Heart left ventricle (tissue), 16 donors: ENCODE measurements at places on chromosomes 2 and 18.

- no peak for DNase-seq
These were observed 220.3 kb upstream of the EPAS1 start for GRCh38 chr2:46076875-46077274.

DNA sequence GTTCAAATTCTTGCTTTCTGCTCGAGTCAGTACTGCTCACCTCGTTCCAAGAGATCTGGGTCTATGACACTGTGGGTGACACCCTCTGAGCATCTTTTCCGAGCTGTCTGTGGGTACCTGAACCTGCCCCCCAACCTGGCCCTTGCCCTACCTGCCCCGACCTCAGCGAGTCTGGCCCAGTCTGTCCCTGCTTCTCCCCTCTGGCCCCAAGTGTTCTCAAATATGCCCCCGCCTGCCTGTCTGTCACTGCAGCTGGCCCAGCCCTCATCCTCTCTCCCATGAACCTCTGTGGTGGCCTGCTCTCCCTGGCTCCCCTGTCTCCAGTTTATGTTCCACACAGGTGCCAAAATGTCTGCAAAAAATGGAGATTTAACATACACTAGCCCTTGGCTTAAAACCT lies 11.8 kb downstream of the IL1R1 start:
- DNase-seq = no peak

GRCh38 chr18:23462876-23463275 lies 9.8 kb downstream of the RIOK3 start:
- DNase-seq = no peak

DNA sequence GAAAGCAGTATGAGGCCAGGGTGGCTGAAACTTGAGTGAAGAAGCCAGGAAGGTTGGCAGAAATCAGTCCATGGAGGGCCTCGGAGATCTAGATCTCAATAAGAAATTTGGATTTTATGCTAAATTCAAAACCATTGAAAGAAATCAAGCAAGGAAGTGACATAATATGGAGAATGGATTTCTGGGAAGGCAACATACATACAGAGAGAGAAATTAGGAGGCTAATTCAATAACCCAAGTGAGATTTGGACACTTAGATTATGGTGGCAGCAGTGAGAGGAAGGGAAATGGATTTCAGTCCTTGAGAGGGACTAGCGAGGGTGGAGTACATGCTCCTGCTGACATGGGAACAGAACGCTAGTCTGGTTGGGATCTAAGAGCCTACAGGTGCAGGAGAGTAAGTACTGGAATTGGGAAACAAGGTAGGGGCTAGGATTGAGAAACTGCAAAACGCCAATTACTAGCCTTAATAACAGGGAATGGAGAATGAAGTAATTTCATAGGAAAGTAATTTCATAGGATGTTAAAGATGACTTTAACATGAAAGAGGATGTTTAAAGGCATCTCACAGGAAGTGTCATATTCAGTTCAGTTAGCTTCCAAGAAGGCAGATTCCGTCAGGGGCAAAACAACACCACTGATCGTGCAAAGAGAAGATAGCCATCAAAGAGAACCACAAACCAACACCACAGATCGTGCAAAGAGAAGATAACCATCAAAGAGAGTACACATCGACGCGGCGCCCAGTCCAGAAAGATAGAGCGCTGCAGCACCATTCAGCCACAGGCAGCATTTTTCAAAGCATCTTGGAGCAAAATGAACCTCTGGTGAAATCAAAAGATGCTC lies 27.2 kb downstream of the CDKL4 start:
- no peak for DNase-seq

DNA sequence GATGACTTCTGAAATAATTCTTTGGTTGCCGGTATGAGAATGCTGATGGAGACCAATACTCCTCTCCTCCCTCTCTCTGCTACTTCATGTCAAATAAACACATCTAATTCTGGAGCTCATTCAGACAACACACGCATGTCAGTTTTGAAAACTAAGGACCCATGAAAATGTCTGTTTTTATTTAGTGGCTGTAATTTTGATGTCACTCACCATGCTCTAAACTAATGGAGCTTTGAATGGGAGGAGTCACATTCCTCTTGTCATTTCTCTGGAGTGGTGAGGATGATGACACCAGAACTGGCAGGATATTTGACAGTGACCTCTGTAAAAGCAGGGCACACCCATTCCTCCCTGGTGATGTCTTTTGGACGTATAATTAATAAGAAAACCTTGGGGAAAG lies 163.0 kb downstream of the PHLPP1 start:
- no peak for DNase-seq

- no peak for DNase-seq
These were observed 97.2 kb downstream of the PIK3C3 start for GRCh38 chr18:42052122-42052708.

GRCh38 chr18:24741321-24741720 lies 280.9 kb downstream of the HRH4 start:
- no peak for DNase-seq

DNA sequence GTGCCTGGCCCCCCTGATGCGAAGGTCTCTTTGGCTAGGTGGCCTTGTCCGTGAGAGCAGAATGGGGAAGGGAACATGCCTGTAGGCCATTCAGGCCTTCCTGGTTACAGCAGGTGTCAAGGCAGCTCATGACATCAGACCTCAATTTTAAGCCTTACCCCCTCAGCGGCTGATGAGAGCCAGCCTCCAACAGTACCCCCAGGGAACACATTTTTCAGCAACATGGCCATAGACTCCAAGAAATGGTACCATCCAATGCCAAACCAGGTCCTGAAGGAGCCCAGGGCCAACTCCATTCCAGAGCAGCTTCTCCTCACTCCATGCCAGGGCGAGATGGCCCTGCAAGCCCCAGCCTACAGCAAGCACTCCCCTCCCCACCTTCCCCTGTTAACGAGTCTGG lies 199.2 kb downstream of the SMAD2 start:
- no peak for DNase-seq

DNA sequence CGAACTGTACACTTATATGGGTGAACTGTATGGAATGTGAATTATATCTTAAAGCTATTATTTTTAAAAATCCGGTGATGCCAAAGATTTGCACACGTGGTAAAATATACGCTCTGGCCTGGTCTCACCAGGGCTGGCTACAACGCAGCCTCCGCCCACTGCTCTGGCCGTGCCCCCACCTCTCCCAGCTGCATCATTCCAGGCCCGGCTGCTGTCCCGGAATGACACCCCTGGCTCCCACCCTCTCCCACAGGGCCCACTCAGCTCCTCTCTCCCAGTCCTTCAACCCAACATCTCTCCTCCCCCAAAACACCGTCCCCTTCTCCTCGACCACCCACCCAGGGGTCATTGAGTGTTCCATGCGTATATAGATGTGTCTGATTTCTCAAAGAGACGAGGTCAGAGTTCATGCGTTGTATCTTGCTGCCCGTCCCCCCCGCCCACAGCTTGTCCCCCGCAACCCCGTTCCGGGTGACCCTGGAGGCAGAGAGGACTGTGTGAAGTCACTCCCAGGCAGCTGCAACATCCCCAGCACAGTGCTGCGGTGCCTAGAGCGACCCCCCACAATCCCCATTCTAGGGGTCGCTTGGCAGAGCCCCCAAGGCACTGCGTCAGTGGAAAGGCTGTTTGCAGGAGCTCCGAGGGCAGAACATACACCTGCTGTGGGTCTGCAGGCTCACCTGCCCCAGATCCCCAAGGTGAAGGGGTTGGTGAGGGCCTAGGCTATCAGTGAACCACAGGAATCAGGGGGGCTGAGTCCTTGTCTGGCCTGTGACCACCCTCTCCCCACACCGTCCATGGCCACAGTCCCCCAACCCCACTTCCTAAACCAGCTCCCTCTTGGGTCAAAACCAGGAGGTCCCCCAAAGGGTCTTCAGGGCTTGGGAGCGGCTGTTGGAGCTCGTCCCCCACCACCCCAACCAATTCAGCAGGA lies 13.3 kb downstream of the DNMT3A start:
- DNase-seq = peak; percentile 52

- DNase-seq = no peak
These were observed 262.7 kb downstream of the HAUS1 start for GRCh38 chr18:46366751-46367376.

- DNase-seq = no peak
These were observed 82.2 kb downstream of the LDLRAD4 start for GRCh38 chr18:13300796-13301195.

- DNase-seq = no peak
These were observed 232.4 kb downstream of the MTX2 start for GRCh38 chr2:176501617-176502016.

- DNase-seq = no peak
These were observed 823 bp upstream of the GORASP2 start for GRCh38 chr2:170928036-170928823.
